ENCODE measurements at places on chromosomes 13 and 19.

GRCh38 chr19:55112246-55112776 is 5.1 kb downstream of the PPP1R12C start:
- DNase-seq = no peak

DNA sequence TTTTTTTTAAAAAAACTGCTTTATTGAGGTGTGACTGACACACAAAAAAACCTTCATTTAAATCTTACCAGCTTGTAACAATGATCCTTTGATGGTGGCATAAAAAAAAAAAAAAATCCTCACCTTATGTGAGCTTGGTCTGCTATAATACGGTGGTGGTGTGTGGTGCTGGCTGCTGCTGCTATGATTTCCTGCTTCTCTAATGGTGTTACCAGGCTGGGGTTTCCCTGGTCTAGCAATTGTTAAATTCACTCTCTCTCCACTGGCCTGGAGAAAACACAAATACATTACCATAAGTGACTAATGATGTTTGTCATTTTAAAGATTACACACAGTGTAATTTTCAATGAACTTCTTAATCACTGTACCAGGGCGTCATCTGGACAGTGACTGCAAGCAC is 60.6 kb downstream of the LNX2 start:
- no peak for DNase-seq

- DNase-seq = no peak
These were observed 56.6 kb upstream of the SPATA13 start for GRCh38 chr13:24103782-24104372.

- no peak for DNase-seq
These were observed 18.9 kb downstream of the MBNL2 start for GRCh38 chr13:97240788-97241734.

DNA sequence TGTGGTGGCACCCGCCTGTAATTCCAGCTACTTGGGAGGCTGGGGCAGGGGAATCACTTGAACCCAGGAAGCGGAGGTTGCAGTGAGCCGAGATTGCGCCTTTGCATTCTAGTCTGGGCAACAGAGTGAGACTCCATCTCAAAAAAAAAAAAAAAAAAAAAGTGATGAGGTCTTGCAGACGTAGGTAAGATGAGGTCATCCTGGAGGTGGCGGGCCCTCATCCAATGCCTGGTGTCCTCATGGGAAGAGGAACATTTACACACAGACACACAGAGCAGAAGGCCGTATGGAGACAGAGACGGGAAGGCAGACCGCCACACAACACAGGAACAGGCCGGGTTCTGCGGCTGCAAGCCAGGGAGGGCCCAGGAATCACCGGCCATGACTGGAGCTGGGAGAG is 4.4 kb downstream of the CACTIN start:
- no peak for DNase-seq

DNA sequence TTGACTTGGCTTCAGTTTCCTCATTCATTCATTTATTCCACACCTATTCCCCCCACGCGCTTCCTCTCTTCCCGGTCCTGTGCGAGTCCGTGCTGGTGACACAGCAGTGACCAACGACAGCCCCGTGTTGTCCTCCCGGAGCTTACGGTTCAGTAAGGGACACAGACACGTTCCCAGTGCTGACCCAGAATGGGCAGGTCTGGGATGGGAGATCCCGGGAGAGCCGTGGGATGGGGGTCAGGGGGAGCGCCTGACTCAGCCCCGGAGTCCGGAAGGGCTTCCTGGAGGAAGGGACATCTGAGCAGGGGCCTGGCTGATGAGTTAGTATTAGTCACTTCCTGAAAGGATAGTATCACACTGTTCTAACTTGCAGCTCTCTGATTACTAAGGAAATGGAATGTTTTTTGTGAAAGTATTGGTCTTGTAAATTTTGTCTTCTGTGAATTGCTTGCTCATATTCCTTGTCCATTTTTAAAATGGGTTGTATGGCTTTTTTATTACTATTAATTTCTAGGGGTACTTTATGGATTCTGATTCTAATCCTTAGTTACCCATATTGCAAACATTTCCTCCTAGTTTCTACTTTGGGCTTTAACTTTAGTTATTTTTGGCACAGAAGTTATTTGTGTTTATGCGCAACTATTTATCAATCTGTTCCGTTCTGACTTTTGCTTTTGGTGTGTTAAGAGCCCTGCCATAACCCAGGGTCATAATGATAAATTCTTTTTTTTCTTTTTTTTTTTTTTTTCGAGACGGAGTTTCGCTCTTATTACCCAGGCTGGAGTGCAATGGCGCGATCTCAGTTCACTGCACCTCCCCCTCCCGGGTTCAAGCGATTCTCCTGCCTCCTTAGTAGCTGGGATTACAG is 708 bp upstream of the ERCC1 start:
- DNase-seq = peak; percentile 84

GRCh38 chr13:25169951-25170553 is 2.0 kb downstream of the AMER2 start:
- no peak for DNase-seq

- DNase-seq = peak; percentile 98
These were observed 25.0 kb downstream of the SH3GL1 start for GRCh38 chr19:4375164-4376027.

DNA sequence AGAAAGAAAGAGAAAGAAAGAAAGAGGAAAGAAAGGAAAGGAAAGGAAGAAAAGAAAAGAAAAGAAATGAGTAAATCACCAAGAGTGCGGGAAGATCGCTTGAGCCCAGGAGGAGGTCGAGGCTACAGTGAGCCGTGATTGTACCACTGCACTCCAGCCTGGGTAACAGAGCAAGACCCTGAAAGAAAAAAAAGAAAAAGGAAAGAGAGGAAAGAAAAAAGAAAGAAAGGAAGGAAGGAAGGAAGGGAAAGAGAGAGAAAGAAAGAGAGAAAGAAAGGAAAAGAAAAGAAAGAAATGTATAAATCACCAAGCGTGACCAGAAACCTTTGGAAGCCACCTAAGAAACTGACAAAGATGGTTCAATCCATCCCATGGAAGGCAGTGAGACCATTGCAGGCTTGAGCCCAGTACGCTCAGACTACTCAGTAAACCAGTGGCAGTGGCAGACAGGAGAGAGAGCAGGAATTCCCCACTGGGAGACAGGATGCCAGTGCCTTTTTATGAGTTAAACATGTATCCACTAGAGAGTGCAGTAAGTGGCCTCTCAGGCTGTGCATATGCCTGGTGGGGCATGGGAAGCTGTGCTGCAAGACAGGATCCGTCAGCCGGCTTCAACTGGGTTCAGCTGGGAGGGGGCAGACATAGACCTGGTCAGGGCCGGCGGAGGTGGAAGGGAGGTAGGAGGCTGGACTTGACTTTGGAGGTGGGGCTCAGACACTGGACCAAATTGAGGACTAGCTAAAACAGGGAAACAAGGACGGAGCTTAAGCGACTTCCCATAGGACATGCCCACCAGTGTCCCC is 4.8 kb downstream of the GPR42 start:
- no peak for DNase-seq

- no peak for DNase-seq
These were observed 65.1 kb downstream of the CHST8 start for GRCh38 chr19:33686687-33687480.

- peak; percentile 79 for DNase-seq
These were observed 231.0 kb upstream of the IRS2 start for GRCh38 chr13:110017379-110017778.

- no peak for DNase-seq
These were observed 145.8 kb upstream of the ZNF507 start for GRCh38 chr19:32199501-32200040.

- DNase-seq = peak; percentile 68
These were observed 46.8 kb upstream of the CYP2A7 start for GRCh38 chr19:40928850-40929249.

DNA sequence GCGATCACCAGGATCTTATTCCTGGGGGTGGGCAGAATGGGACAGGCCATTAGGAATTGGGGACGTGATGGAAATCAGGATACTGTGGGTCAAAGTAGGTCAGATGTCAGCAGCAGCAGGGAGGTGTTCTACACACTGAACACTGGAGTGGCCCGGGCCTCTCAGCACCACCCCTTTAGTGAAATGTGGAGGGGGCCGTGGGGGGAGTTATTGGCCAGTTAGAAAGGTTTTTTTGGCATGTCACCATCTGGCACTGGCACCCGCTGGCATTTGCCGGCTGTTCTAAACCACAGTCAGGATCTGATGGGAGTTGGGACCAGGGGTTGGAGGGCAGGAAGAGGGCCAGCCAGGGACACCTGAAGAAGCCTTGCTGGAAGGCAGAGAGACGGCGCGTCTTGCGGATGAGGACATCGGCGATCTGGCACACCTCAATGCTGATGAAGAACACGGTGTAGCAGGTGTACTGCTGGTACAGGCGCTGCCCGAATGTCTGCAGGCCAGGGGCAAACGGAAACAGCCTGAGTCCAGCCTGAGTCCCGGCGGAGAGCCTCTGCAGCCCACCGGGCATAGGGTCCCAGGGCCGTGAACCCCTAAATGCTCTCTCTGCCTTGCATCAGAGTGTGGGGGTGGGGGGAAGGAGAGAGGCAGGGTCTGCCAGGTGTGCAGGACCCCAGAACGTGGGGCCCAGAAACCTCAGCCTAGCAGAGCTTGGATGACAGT is 5.8 kb downstream of the TMEM147 start:
- DNase-seq = no peak

DNA sequence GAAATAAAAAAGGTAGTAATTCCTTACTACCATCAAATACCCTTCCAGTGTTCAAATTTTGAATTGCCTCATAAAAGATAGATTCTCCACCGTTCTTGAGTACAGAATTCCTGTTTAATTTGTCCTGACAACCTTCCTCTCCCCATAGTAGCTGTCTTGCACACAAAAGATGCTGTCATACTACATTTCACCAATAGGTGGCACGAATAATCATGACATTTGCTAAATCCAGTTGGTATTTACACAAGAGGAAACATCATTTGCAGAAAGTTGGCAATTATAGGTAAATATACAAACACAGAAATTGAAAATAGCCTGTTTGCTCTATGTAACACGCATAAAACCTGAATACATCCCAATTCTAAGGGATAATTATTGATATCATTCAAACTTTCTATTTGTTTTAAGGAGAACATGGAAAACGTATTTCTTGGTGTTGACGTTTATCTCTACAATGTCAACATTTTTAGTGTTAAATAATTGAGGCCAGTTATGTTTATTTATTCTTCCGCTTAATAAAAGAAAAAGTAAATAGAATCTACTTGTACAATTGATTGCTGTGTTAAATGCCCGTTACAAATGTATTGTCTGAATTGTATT is 58.3 kb upstream of the CLDN10 start:
- no peak for DNase-seq

DNA sequence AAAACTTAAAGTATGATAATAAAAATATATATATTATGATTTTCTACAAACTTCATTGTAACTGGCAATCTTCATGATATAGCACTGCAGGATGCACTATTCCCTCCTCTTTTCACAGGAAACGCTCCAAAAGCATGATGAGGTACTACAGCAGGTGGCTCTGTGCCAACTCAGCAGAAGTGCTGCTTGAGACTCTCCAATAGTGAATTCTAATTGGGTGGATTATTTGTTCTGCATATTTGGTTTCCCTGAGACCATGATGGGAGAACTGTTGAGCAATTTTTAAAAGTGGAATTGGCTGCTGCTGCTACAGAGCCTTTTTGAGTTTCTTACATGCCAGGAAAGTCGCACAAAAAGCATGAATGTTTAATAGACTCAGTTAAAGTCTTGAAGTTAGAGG is 1782.4 kb upstream of the PCDH20 start:
- no peak for DNase-seq

DNA sequence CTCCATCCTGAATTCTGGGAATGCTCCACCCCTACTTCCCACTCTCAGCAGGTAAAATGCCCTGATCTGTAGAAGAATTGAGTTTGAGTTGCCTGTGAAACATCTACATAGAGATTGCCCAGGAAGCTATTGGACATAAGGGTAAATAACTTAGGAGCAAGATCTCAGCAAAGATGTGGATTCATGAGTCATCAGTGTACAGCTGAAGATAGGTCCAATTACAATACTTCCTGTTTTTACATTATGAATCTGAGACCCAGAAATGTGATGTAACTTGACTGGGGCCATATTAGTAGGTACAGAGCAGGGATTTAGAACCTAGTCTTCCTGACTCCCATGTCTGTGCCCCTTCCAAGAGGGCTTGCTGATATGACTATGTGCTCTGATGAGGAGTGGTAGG is 79.4 kb upstream of the FNDC3A start:
- DNase-seq = no peak

DNA sequence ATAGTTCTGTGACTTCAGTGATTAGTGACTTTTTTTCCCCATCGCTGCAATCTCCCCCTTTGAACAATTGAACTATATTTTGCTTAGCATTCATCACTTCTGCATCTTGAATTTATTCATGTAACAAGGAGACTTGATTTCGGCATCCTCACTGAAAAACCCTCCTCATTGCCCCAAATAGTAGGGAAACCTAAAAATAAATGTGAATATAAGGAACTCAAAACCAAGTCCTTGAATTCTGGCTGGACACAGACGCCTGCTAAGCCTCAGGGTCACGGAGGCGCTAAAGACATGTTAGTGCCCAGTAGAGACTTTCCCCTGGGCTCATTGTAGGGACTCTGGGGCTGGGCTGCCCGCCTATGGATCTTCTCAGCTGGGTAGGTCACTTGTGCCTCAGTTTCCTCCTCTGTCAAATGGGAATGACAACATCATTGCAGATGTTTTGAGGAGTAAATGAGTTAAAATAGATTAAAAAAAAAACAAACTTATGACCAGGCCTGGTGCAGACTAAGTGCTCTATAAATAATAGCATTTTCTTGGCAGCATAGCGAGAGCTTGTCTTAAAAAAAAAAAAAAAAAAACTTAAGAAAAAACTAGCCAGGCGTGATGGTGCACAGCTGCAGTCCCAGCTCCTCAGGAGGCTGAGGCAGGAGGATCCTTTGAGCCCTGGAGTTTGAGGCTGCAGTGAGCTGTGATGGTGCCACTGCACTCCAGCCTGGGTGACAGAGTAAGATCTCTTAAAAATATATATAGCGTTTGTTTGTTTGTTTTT is 1.8 kb upstream of the ADGRE5 start:
- no peak for DNase-seq

- DNase-seq = no peak
These were observed 34.9 kb downstream of the AP1M1 start for GRCh38 chr19:16232568-16232967.

DNA sequence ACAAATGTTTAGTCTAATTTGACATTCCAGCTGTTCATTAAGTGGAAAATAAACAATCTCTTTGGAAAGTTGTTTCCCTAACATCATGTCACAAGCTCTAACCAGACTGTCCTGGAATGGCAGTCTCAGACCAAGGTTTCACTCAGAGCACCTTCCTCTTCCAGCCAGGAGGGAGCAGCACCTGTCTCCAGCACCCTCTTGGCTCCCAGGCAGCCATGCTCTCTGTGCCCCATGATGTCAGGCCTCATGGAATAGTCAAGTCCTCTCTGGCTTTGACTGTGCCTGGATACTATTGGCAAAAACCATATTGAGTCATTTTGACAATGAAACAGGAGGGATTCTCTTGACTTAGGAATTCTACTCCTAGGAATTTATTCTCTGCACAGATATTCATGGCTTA is 171.4 kb downstream of the OXGR1 start:
- peak; percentile 53 for DNase-seq

GRCh38 chr19:27876976-27877512 is 1335.9 kb downstream of the UQCRFS1 start:
- no peak for DNase-seq
